ENCODE measurements at places on chromosomes 16 and 17.

DNA sequence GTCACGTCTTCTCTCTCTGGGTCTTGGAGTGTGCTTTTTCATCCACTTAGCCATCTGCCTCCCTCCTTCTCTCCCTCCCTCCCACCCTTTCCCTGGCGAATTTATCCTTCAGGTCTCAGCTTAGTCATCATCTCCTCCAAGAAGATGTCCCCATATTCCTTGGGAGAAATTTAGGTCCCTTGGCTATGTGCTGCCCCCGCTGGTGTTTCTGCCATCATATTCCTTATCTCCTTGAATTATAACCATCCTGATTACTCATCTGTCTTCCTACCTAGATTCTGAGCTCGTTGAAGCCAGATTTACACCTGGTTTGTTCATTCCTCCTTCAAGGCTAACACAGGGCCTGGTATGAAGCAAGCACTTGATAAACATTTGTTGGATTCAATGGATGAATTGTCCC, 5.0 kb downstream of the SEZ6L2 start:
- no peak for DNase-seq

GRCh38 chr16:7246578-7246977, 86.1 kb upstream of the RBFOX1 start:
- DNase-seq, result no peak

DNA sequence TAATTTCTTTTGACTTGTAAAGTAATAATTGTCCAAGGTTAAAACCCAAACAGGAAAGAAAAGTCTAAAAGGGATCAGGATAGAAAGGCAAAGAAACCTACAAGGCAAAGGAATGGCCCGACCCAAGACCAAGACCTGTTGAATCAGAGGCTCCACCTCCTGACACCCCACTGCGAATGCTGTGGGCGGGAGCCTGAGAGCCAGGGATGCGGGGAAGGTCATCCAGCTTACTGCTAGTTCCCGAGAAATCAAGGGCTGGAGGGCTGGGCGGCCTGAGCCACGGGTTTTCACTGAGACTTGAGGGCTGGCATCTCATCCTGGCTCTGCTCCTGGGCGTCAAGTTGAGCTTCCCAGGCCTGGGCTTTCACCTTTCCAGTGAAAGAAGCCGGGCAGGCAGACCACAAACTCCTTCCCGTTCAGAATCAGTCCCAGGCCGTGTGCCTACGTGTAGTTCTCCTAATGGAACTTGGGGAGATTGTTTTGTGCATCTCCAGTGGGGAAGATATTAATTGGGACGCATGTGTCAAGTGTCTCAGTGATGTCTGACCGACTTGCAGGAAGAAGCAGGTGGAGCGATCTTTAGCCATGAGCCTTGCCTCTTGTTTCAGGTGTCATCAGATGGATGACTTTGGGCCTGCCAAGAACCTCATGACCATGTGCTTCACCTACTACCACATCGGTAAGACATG, 36.9 kb downstream of the CIBAR2 start:
- DNase-seq, result no peak

DNA sequence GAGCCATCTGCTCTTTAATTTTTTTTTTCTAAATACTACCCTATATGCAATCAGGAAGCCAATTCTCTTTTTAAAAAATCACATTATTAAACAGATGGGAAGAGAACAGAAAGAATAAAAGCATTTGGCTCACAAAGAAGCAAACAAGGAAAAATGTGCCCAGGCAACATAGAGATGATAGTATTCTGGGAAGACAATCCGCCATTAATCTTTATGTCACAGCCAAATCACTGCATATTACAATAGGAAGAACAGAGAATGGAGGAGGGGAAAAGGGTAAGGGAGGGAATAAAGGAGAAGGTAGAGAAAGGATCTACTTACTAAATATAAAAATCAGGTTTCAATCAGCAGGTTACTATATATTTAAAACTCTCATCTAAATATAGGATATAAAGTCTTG, 34.3 kb downstream of the STAT5B start:
- no peak for DNase-seq

GRCh38 chr17:74760404-74761105, 12.1 kb downstream of the NHERF1 start:
- peak; percentile 81 for DNase-seq

DNA sequence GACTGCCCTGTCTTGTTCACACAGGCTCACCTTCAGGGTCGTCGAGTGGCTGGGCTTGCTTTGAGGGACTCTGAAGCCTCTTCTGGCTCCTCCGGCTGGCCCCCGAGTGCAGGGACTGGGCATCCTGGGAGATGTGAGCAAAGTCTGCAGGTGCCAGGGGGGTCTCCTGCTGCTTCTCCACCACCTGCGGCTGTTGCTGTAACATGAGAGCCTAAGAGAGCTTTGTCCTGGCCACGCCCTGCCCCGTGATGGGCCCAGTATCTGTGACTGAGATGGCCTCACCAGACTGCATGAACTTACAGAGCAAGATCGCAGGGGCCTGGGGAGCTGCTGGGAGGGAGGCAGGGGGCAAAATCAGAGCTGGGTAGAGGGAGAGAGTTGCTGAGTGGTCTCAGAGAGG, 12.5 kb downstream of the ERN2 start:
- DNase-seq, result no peak

- peak; percentile 54 for DNase-seq
These were observed 13.8 kb downstream of the CHP2 start for GRCh38 chr16:23768581-23768980.

GRCh38 chr17:45143767-45144198, 4.5 kb upstream of the HEXIM1 start:
- DNase-seq, result peak; percentile 74

- DNase-seq, result no peak
These were observed 60.5 kb upstream of the PLCG2 start for GRCh38 chr16:81718637-81719036.

GRCh38 chr17:74757931-74758847, 9.8 kb downstream of the NHERF1 start:
- peak; percentile 49 for DNase-seq

GRCh38 chr16:79839466-79840341, 239.2 kb upstream of the MAF start:
- DNase-seq, result no peak

DNA sequence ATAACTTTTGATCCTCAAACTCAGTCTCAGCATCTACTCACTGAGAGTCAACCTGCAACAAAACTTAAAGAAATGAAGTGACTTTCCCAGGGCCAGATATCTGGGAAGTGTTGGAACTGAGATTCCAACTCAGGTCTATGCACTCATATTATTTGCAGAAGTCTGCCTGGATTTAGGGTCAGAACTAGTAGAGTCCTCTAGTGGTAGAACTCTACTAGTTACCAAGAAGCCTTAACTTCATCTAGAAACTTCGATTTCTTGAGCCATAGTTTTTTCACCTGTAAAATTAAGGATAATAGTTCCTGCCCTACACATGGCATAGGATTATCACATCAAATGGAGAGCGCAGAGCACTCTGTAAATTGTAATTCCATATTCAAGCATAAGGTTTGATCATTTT, 23.4 kb upstream of the KRT24 start:
- DNase-seq, result no peak

GRCh38 chr16:2339521-2340484, 725 bp downstream of the ABCA3 start:
- peak; percentile 9 for DNase-seq

GRCh38 chr17:45148183-45149036, at the start of gene HEXIM1:
Gene HEXIM1, plus strand, starts transcription at chr17:45148475. Its CDS starts 716 bp downstream, at chr17:45149191.
- DNase-seq, result peak; percentile 99

DNA sequence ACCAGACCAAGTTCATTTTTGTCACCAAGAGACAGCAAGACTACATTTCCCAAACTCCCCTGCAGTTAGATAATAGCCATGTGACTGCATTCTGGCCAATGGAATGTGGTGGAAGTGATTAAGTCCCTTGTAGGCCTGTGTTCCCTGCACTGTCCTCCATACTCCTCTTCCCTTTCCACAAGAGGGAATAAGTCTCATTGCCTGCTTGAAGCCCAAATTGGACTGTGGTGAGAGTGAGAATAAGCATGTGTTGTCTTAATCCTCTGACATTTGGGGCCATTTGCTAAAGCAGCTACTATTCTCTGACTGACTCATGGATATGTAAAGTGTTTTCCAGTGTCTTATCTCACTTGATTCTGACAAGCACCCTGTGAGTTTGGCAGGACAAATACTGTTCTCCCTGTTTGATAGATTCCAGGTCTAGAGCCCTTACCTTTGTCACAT, 20.7 kb downstream of the PIK3R6 start:
- peak; percentile 52 for DNase-seq

- DNase-seq, result no peak
These were observed 23.6 kb downstream of the SPPL2C start for GRCh38 chr17:45868276-45868675.

- no peak for DNase-seq
These were observed 184.3 kb upstream of the CACNG3 start for GRCh38 chr16:24071666-24072360.

- no peak for DNase-seq
These were observed 972.0 kb upstream of the RBFOX1 start for GRCh38 chr16:6360641-6361040.

GRCh38 chr17:34886831-34887230, 74.4 kb downstream of the CCT6B start:
- no peak for DNase-seq

DNA sequence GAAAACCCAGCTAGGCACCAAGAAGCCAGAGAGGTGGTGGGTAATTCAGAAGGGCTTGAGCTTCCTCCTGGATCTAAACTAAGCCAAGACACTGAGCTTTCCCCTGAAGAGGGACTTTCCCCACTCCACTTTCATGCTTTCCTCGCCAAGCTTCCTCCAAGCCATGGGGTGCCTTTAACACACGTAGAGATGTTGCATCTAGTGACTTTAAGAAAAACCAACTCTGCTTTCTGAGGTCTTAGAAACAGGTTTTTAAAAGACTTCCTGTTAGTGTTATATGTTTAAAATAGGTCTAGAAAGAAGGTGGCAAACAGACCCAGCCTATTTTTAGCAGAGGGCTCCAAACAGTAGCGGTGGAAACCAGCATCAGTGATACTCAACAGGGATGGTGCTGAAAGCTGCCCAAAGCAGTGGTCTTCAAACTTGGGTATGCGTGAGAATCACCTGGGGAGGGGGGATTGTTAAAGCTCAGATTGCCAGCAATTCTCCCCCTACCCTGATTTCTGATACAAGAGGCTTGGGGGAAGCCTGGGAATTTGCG, 585.6 kb downstream of the CDH13 start:
- DNase-seq, result no peak

DNA sequence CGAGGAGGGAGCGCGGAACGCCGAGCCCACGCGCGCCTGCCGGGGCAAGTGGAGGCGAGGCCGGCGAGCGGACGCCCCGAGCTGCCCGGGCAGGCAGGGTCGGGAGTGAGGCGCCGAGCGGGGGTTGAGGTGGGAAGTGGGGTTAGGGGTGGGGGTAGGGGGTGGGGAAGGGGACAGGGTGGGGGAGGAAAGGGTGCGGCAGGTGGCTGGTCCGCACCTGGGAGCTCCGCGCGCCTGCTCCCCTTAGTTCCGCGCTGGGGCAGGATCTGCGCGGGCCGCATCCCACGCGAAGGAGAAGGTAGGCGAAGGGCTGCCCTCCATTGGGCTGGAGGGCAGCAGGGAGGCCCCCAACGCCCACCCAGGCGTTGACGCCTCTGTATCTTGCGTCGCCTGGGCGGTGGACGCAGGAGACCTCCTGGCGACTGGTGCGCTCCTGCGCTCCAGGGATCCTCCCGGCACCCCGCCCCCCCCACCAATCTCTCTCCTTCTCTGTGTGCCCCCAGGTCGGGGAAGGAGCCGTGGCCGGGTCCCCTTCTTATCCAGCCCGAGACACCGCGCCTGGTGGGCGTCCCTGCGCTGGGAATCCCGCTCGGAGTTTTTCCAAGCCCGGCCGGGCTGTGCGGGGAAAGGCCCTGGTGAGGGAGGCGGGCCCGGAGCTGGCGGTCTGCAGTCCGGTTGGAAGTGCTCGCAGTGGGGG, 51.3 kb upstream of the AMZ2 start:
- DNase-seq, result no peak

- DNase-seq, result no peak
These were observed 714 bp downstream of the TNS4 start for GRCh38 chr17:40500709-40501108.

DNA sequence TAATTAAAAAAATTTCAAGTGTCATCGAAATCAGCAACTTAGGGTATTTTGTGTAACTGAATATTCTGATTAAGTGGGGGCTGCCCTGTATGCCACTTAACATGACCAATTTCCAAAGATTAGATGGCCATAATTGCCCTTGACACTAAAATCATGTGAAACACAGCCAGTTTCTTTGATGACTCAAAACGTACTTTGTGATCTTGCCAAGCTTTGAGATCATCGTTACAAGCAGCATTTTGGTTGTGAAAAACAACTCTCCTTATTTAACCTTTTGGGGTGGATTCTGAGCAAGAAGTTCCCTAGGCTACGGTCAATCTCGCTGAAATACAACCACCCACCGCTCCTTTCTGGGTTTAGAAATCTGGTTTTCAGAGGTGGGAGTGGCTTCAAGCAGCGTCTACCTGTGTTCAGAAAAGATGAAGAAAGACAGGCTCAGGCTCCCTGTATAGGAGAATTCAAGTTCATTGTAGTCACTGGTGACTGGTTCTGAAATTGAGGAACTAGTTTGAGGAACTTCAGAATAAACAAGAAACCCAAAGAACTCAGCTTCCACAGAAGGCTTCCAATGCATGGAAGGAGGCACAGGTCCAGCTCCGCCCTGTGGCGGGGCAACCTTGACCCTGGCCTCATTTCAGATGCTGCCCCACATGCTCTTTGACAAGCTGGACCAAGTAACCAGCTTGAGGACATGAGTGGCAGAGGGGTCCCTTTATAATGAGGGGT, 9.4 kb downstream of the MAP3K14 start:
- DNase-seq, result peak; percentile 60

DNA sequence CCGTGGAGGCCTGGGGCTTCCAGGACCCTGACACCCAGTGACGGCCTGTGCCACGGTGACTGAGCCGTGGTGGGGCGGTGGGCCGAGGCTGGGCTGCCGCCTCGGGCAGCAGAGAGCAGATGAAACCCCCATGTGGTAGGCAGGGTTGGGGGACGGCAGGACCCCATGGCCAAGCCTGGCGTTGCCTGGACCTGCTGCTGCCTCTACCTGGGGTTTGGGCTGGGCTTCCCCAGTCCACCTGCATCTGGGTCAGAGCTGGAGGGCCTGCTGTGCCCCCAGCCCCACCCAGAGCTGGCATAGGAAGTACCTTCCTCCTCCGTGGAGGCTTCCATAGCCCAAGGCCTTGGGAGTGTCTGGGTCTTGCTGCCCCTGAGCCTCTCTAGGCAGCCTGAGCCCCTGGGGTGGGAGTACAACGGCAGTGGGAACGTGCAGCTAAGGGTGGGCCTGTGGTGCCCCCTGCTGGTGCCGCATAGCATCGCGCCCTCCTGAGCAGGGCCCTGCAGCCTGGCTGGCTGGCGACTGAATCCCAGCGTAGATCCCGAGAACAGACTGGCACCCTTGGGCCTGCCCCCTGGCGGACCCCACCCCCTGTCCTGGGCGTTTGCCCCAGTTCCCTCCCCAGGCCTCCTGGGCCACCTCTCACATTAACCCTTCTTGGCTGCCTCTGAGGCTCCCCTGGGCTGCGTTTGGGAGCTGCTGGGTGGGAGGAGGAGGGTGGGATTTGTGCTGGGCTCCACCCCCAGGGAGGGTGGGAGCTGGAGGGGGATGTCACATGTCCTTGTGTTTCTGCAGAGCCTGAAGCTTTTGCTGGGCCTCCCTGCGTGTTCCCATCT, 12.6 kb upstream of the ATP6V0C start:
- no peak for DNase-seq
